ENCODE measurements at places on chromosomes 4 and X.

GRCh38 chr4:6474705-6475457 lies 2.5 kb upstream of the PPP2R2C start:
- DNase-seq = no peak

DNA sequence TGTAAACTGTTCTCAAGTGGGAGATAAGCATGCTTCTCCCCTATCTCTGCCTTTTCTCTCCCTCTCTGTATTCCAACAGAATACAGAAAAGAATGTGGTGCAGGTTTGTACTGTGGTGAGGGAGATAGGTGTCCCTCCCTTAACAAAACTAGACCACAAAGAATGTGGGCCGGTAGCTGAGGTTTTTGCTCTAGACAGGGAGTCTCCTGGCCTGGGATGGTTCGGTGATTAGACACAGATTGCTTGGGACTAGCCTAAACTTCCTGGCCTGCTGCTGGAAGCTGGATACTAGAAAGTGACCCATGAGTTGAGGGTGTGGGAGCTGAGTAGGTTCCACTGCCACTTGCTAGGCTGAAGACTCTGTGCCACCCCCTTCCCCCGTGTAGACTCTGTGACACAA lies 143.0 kb downstream of the CXXC4 start:
- DNase-seq = no peak

DNA sequence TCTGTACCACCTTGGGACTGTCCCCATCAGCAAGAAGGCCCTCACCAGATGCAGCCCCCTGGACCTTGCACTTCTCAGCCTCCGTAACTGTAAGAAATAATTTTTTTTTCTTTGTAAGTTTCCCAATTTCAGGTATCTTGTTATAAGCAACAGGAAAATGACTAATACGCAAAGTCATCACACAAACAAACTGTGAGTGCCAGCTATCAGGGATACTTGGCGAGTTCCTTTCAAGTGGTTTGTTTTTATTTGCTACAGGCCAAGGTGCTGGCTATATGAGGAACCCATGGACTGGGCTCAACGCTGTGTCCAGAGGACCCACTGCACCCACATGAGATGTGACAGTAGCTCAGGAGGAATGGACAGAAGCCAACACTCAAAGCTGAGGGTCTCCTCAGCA lies 11.5 kb upstream of the GPM6B start:
- no peak for DNase-seq

DNA sequence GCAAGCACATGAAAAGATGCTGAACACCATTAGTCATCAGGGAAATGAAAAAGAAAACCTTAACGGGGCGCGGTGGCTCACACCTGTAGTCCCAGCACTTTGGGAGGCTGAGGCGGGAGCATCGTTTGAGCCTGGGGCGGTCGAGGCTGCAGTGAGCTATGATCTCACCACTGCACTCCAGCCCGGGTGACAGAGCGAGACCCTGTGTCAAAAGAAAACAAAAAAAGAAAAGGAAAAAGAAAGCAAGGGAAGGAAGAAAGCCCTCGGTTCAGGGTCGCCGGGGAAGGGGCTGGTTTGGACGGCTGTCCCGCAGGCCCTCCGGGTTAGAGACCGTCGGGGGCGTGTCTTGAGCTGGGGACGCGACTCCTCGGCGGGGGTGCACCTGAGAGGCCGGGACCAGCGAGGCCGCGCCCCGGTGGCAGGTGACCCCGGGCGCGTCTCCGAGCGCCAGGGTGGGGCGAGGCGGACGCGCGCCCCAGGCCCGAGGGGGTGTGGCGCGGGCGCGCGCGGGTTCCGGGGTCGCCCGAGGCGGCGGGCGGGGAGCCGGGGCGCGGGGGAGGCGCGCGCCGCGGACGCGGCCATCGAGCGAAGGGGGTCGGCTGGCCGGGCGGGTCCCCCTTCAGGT lies 478 bp upstream of the PLXNA3 start:
- no peak for DNase-seq

- DNase-seq = no peak
These were observed 3.4 kb downstream of the RHOH start for GRCh38 chr4:40199999-40200874.

- DNase-seq = no peak
These were observed 68.3 kb downstream of the TEX13C start for GRCh38 chrX:125387945-125388344.

DNA sequence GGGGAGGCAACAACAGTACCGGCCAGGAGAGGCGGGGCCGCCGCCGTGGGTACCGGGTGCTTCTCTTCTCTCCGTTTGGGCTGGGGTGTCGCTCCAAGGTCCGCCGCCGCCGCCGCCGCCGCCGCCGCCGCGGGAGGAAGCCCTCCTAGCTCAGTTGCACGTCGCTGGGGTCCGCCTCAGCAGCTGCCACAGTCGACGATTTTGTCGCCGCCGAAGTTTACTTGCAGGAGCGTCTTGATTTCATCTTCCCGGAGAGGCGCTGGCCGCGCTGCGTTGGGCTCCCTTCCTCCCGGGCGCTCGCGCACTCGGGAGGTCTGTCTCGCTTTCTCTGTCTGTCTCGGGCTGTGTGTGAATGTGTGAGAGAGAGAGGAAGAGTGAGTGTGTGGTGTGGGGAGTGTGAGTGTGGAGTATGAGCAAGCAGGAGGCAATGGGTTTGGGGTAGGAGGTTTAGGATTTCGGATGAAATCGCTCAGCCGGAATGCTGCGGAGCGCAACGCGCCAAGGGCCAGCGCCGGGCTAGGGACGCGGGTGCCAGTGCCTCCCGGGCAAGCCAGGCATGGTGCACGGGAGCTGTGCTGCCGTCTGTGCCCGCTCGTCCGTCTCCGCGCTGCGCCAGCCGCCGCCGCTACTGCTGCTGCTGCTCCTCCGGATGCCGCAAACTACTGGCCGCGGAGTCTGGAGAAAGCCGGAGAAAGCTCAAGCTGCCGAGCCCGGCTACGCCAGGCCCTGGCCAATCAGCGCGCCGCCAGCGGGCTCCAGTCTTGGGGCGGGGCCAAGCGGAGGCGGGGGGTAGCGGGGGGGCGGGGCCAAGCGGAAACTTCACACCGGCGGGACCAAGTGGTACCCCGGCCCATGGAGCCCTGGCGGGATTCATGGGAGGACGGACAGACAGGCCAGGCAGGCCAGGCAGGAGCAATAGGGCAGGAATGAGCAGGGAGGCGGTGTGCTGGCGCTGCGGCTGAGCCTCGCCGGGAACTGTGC lies at the start of gene PCDH19:
Gene PCDH19, minus strand, starts transcription at position 664 of the 981 bp plus-strand sequence. CDS start 1,676 bp downstream, outside the sequence.
- DNase-seq = peak; percentile 57

- DNase-seq = no peak
These were observed 1206.1 kb downstream of the ARAP2 start for GRCh38 chr4:35038079-35038805.

Measured in nucleus accumbens (tissue), 56 donors.